Activated gamma-delta T cell treated with anti-CD3 and anti-CD28 coated beads, Interleukin-2, amount 50 U/mL, for 16 hours (primary cell): ENCODE measurements at places on chromosomes 3 and 15.
A peak's percentile ranks its signal among the peaks of the same experiment; 100 is the strongest.

DNA sequence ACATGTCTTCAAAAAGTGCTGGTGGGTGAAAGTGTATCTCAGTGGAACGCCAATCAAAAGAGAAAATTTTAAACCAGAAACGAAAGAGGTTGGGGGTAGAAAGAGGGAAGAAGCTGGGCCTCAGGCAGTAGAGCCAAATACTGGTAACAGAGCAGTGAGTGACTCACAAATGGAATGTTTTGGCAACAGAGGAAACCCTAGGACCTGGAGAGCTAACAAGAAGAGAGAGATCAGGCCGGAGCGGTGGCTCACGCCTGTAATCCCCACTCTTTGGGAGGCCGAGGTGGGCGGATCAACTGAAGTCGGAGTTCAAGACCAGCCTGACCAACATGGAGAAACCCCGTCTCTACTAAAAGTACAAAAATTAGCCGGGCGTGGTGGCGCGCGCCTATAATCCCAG is 450.8 kb upstream of the NAALADL2 start:
- DNase-seq: no peak

GRCh38 chr3:197573048-197573767 is 17.4 kb upstream of the BDH1 start:
- no peak for DNase-seq

DNA sequence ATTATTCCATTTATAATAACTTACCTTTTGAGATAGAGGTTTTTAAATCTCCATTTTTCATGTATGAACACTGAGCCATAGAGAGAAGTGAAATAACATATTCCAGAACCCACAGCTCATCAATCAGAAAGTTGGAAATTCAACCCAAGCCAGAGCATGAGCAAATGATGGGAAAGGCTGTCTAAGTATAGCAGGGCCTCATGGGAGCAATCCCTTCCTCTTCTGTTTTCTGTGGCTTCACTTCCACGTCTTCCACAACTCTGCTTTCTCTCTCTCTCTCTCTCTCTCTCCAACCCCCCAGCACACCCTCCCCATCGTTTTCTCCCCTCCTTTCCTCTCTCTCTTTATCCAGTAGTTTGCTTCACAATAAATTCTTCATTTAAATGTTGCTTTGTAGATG is 14.8 kb upstream of the IL1RAP start:
- DNase-seq: no peak

GRCh38 chr3:47381317-47382157 is 716 bp downstream of the PTPN23 start:
- DNase-seq: peak; percentile 60

GRCh38 chr3:159609625-159610024 is 379.0 kb upstream of the IL12A start:
- no peak for DNase-seq

- DNase-seq: no peak
These were observed 189.4 kb downstream of the THSD4 start for GRCh38 chr15:71304681-71305080.

DNA sequence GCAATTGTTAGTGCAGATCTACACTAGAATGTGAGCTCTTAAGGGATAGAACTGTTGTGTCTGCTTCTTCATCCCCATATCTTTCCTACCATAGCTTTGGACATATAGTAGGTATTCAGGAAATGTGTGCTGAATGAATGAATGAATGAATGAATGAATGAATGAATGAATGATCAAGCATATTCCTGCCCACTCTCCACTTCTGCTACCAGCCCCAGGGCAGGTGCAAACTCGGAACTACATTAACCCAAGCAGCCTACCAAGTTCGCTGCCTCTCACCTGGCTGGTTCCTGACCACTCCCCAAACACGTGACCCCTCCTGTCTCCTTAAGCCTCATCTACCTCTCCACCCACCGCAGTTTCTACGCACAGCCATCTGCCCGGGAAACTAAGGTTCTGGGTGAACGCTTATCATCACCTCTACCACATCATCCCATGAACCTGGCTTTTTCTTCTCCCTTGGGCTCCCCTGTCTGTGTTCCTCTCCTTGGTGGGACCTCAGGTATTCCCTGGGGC is 26.8 kb downstream of the PAQR5 start:
- no peak for DNase-seq

DNA sequence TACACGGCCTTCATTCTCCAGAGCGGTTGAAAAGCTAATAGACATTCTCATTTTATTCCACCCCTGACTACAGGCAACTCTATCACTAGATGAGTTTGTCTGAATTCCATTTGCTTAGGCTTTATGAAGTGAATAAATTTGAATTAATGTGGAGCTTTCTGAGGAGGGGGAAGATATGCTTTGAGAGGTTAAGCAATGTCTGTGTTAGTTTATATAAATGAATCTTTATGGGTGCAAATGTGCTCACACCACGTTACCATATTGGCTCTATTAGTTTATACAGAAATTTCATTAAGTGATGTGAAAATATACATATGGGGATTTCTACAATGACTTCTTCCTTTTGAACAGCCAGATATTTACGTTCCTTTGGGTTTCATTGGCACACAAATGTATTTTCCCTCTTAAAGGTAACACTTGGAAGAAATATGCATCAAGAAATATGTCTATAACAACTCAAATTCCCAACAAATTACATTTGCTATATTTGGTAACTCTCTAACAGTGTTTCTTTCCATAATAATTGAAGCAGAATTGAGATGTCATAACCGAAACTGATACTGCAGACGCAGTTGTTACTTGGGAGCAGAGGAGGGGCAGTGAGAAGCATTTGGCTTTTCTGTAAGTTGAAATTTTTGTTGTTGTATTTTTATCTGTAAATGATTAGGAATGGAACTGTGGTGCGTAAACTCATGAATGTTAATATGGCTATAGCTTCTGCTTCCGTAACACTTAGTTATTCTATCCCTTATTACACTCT is 359.4 kb downstream of the CACNA2D3 start:
- DNase-seq: no peak

DNA sequence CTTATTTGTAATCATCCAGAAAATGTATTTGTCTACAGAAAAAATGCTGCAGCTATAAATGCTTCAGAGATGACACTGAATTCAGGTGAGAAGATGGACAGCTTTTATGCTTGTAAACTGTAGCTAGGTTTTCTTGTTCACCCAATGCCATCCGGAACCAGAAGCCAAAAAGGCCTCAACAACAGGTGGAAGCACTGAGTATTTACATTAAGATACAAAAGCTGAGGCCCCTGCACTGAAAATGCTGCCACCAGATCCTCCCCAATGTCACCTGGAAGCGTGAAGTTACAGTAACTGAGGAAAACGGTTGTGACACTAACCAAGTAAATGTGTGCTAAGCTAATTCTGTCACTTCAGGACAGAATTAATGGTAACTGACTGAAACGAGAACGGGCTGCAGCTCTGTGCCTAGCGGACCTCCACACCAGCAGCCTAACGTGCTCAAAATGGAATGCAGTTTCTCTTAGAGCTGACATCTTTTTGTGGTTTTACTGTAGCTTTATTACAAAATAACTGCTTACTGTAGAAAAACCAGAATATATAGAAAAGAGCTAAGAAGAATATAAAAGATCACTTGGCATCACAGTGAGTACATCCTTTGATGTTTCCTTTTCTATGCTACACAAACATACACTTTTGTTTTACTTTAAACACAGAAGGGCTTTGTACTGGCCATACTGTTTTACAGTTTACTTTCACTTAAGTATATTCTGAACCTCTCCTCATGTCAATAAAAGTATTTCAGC is 7.6 kb downstream of the CHSY1 start:
- no peak for DNase-seq

DNA sequence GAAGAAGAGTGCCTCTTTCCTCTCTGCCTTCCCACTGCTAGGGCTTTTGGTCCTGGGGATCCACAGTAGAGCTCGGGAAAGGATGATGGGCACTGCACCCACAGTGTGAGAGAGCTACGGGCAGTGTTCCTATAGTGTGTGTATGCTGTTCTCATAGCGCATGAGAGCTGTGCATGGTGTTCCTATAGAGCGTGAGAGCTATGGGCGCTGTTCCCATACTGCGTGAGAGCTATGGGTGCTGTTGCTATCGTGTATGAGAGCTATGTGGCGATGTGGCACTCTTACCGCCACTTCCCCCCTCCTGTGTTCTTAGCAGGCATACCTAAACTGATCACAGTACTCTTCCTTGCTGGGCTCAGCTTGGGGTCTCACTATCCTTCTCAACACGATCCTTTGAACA is 213.5 kb downstream of the EDEM1 start:
- DNase-seq: no peak

DNA sequence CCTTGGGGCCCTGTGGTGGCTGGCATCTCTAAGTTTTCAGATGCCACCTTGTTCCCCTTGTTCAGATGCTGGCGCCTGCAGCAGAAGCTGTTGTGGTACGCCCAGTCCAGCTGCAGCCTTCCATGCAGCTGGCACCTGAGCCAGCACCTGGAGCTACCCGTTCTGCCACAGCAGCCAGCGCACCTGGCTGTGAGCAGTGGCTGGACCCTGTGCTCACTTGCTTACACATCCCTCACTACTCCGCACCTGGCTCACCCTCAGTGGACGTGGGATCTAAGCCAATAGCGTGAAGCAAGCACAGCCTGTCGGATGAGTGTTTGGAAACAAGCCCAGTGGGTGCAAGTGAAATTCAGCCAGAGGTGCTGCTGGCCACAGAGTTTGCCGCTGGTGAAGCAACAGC is 607.5 kb upstream of the BCHE start:
- no peak for DNase-seq

DNA sequence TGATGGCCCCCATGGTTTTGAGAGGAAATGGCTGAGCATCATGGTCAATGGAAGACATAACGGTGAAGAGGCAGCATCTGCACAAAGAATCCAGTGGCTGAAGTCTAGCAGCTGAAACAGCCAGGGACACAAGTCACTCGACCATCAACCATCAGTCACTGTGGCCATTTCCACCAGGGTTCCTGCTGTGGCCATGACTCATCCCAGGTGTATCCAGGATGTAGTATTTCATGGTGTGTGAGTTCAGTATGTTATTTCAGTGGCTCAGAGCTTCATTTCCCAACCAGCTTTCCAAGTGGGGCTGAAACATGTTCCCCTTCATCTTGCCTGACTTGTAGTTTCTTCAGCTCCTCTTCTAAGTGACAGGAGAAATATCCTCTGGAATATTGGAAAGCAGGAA is 47.8 kb upstream of the WNT5A start:
- DNase-seq: no peak

GRCh38 chr3:143352850-143353550 is 233.4 kb downstream of the CHST2 start:
- no peak for DNase-seq

- no peak for DNase-seq
These were observed 14.0 kb downstream of the CLDN16 start for GRCh38 chr3:190401963-190402362.

GRCh38 chr3:105799286-105799685 is 69.5 kb downstream of the CBLB start:
- DNase-seq: no peak

DNA sequence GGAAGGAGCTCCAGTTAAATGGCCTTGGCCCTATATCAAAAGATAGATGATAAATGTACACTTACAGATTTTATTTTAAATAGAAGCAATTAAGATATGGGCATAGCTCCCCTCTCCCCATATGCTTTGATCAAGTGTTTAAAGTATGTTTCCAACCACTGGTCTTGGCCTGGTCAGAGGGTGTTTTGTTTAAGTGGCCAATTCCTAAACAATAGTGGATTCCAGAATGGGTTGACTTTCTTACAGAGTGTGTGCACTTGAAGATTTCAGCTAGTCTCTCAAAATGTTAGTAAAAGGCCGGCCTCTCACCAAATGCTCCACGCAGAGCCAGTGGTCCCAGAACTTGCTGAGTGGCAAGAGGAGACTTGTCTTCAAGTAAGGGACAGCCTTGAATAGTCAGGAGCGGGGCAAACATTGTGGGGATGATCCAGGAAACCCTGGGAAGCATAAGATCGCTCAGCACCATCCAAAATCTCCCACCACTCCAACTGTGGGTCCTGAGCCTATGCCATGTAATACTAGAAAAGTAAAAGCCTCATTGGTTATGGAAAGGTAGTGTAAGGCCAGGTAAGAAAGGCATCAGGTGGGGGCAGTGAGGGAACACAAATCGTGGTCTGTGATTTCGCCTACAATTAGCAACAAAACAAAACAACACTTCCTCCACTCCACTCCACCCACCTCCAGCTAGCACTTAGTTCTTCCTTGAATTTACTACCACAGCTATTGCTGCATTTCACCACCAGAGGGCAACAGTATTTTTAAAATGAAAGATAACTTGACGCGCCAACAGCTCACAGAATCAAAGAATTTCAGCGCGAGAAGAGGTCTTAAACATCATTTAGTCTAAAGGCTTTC is 4.8 kb downstream of the RARRES1 start:
- DNase-seq: peak; percentile 26

GRCh38 chr3:29585368-29585767 is 304.5 kb downstream of the RBMS3 start:
- DNase-seq: no peak

DNA sequence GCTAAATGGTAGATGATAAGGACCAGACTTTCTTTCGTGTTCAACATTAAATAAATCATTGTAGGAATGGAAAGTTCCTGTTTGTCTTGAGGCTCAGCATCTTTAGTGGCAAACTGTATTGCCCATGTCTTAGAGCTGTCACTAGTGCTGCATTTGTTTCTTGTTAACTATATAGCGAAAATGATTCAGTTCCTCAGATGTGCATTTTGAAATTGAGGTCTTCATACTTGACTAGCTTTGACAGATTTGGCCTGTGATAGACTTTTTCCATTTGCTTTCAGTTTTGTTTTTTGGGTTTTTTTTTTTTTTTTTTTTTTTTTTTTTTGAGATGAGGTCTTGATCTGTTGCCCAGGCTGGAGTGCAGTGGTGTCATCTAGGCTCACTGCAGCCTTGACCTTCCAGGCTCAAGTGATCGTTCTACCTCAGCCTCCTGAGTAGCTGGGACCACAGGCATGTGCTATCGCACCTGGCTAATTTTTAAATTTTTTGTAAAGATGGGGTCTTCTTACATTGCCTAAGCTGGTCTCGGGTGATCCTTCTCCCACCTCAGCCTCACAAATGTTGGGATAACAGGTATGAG is 9.5 kb upstream of the RPLP1 start:
- DNase-seq: no peak

DNA sequence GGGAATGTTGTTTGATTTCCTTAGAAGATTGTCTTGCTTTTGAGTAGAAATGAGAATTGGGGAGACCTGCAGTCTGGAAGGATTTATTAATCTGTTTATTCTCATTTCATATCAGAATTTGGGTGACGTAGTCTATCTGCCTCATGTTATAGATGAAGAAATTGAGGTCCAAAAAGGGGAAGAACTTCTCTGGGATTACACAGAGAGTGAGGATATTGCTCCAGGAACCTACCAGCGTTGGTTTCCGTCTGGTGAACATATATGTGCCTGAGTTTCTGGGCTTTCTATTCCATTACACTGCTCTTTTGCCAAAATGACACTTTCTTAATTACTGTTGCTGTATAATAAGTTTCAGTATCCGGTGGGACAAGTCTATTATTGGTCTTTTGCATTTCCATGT is 51.8 kb downstream of the CTDSPL start:
- no peak for DNase-seq

GRCh38 chr3:189834462-189834861 is 203.3 kb downstream of the TP63 start:
- DNase-seq: no peak

GRCh38 chr3:8769088-8769822 is at the start of gene OXTR:
OXTR (minus strand) TSS chr3:8769613; CDS start chr3:8768187, 1,426 bp downstream.
- DNase-seq: peak; percentile 15

- DNase-seq: no peak
These were observed 28.5 kb upstream of the SPTBN5 start for GRCh38 chr15:41922353-41922752.
